ENCODE measurements at places on chromosomes 7 and 10. TPM values are rescaled to one million over a fixed set of nuclear protein-coding genes. Genes with fewer than 3 reads are reported as not detected.

Gene PRKG1
- polyA plus RNA-seq: 3.5 TPM

Gene CH25H
- 0.19 TPM for polyA plus RNA-seq

Gene ICA1
- not detected for polyA plus RNA-seq

DNA sequence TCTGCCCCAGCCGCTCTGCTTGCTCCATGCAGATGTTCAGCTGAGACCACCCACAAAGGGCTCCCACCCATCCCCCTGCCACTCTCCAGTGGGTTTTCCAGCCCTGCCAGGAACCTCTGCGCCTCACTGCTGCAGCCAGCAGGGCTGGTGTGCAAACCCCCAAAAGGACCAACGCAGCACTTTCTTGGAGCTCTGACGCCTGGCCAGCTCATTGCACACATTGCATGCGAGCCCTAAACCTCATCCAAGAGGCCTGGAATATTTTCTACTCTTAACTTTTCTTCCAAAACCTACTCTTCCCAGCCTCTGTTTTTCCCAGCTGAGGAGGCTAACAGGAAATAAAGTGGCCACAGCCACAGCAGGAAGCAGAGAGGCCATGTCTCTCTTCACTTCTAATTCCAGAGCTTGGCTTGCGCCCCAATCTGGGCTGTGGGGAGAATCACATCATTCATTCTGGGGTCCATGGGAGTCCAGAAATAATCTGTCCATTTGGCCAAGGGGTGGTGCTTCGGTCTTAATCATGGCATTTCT is 4.6 kb upstream of the FAM170B start:
- peak; percentile 87 for DNase-seq

DNA sequence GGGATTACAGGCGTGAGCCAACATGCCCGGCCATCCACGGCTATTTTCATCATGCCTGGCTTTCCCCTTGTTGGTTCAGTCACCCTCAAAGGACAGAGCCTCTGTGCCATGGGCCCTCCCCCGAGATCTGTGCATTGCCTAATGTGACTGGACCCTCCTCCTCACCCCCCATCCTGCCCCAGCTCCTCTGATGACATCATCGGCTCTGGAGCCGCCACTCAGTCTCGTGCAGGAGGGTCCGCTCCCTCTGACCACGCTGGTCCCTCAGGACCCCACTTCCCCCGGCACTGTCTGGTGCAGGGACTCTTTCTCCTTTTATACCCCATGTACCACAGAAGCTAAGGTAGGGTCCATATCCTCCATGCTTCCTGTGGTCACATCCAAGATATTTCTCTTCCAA is 33.2 kb upstream of the BAIAP2L1 start:
- no peak for DNase-seq

DNA sequence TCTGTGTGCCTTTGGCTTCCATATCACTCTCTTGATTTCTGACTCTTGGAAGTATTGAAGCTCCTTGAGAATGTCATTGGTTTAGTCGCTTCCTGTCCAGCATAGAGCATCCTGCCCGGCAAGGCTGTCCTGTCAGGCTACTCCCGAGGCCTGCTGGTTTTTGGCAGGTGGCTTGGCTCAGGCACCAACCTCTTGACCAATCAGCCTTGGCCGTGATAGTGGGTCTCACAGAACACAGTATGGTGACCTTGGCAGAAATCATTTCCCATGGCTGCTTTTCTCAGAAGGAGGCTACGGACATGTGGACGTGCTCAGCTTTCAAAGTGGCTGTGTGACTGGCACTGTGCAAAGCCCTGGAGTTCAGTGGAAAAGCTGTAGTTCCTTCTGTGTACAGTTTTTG is 516.9 kb downstream of the REEP3 start:
- DNase-seq: no peak

- no peak for DNase-seq
Measured at GRCh38 chr7:125412890-125413665, 483.5 kb upstream of the POT1 start.

DNA sequence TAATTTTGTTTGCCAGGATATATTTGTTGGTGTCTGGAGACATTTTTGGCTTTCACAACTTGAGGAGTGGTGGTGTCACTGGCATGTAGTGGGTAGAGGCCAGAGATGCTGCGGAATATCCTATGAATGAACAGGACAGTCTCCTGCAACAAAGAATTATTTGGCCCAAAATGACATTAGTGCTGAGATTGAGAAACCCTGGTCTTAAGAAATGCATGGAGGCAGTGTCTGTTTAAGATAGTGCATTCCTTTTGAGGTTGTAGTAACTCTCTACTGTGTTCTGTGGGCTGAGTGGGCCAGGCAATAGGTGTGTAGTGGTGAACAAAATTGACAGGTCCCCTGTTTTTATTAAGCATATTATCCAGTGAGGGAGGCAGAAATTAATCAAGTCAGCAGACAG is 165.5 kb downstream of the CDK14 start:
- peak; percentile 23 for DNase-seq

- no peak for DNase-seq
Measured at GRCh38 chr7:122827763-122828162, 58.5 kb downstream of the CADPS2 start.

Gene KLF14
- 0.05 TPM for polyA plus RNA-seq

- no peak for DNase-seq
Measured at GRCh38 chr10:6581778-6582228, 1.7 kb upstream of the PRKCQ start.

Gene GRK5
- polyA plus RNA-seq: 16.3 TPM

Gene FANK1
- 2.2 TPM for polyA plus RNA-seq

All from IMR-90 (cell line).